ENCODE measurements at places on chromosomes 3 and 15.

DNA sequence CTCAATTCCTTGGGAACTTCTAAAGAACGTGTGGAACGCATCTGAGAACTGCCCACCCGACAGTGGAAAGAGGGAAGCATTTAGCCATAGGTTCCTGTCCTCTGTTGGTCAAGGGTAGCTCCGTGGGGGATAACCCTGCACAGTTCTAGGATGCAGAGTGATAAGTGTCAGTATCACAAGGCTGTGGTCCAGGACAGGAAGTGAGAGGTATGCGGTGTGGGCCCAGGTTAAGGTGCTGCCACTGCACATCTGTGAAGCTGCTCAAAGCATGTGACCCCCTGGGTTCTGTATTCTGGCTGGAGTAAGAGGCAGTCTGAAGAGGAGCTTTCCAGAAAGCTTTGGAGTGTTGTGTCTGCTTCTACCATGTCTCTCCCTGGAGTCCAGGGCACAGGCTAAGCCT, 51.7 kb upstream of the HES1 start:
- no peak for DNase-seq

DNA sequence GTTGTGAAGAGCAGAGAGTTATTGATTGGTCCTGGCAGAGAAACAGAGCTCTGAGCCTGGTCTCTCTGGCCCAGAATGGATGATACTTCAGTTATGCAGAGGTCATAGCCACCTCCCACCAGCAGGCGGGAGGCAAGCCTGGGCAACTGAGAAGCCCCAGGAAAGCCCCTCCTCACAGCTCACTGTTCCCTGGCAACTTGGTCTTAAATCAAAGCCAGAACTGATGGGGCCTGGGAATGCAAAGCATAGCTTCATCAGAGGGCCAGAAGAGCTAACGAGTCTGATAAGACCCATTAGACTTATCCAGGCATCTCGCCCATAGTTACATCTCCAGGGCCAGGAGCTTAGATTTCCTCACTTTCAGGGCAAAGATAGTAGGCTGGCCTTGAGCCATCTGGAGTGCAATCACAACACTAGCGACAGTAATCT, 5.5 kb upstream of the COLQ start:
- DNase-seq: no peak

DNA sequence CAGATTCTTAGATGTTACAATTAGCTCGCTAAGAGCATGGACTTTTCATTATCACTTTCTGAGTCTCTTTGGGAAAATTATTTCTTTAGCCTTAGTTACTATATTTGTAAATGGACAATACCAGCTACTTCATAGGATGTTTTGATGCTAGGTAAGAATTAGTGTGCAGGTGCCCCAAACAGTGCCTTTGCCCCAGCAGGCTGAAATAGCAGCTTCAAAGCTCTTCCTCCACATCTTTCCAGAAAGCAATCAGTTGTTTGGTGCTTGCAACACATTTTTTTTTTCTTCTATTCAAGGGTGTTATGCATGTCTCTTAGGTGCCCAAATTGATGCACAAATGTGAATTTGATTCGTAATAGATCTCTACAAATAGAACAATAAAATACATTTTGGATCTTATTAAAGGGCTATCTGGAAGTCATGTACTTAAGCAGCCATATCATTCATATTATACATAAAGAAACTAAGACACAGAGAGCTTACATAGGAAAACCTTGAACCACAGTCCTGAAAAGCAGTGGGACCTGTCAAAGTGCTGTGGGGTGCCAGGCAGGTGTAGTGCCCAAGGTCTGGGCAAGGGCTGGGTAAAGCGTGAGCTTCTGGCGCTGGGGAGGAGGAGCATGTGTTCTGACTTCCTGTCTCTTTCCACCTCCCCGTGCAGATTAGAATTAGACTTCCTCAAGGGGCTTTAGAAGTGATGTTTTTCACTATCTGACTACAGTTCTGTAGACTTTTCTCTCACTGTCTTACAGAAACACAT, 62.9 kb downstream of the FNDC3B start:
- peak; percentile 28 for DNase-seq

- DNase-seq: no peak
Measured at GRCh38 chr15:98873441-98874218, 134.0 kb downstream of the PGPEP1L start.

DNA sequence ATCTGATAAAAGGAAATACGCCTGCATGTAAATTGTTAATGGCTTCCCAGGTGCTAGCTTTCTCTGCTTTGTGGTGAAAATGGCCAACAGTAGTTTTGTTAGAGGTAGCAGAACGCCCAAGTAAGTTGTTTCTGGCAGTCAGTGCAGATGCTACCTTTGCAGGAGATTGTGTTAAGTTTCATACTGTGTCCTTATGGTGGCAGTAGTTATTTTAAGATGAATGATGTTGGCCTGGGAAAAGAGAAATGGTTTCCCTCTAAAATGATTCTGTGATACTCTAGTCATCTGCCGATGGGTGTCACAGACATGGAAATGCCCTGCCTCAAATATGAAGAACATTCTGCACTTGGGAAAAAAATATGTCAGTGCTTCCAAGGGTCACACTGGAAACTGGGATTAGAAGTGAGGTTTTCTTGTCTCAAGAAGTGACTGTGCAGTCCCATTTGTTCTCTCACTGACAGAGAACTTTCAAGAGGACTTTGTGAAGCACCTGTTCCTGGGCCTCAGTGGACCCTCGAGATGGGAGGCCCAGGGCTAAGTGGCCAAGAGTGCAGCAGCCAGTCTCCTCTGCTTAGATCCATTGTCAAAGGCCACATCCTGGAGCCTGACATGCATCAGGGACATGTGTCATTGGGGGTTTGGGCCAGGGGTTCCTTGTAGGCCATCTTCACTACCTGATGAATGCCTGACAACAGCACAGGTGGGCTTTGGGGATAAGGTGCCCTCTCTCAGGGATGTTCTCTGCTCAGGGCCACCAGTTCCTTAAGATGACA, 393.3 kb downstream of the CACNA2D3 start:
- no peak for DNase-seq

DNA sequence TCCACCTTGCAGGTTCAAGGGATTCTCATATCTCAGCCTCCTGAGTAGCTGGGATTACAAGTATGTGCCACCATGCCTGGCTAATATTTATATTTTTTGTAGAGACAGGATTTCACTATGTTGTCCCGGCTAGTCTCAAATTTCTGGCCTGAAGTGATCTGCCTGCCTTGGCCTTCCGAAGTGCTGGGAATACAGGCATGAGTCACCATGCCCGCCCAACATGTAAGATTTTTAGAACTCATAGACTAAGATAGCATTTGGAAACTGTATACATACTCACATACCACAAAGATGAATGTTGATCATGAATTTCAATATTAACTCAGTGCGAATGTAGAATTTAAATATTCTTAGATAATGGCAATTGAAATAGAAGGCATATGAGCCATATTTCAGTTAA, 718.9 kb downstream of the NLGN1 start:
- DNase-seq: no peak

DNA sequence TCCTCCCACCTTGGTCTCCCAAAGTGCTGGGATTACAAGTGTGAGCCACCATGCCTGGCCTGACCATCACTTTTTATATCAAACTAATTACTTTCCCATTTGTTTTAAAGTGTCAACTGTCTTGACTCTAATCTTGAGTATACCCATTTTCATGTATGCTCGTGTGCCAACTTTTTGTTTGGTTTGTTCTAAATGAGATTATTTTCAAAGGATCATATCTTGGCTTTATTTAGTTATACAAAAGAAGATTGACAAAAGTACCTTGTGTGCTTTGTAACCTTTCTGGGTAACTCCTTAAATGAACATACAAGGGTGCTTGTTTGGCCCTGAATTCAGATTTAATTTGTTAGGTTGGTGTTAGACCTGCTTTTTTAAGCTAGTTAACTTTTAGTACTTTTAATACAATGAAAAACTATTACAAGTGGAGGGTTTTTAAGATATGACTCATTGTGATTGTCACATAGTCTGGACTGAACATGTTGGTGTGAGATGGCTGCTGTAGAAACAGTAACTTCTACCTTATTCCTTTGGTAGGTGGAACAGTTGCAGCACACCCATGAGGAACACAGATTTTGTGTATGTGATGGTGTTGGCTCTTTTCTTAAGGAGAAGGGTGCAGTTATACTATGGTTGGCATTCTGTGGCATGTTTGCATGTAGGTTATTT, 10.7 kb downstream of the KIF23 start:
- DNase-seq: no peak

- no peak for DNase-seq
Measured at GRCh38 chr3:49238274-49239127, 38.5 kb downstream of the C3orf62 start.

- DNase-seq: no peak
Measured at GRCh38 chr3:131561511-131561910, 58.7 kb upstream of the MRPL3 start.

DNA sequence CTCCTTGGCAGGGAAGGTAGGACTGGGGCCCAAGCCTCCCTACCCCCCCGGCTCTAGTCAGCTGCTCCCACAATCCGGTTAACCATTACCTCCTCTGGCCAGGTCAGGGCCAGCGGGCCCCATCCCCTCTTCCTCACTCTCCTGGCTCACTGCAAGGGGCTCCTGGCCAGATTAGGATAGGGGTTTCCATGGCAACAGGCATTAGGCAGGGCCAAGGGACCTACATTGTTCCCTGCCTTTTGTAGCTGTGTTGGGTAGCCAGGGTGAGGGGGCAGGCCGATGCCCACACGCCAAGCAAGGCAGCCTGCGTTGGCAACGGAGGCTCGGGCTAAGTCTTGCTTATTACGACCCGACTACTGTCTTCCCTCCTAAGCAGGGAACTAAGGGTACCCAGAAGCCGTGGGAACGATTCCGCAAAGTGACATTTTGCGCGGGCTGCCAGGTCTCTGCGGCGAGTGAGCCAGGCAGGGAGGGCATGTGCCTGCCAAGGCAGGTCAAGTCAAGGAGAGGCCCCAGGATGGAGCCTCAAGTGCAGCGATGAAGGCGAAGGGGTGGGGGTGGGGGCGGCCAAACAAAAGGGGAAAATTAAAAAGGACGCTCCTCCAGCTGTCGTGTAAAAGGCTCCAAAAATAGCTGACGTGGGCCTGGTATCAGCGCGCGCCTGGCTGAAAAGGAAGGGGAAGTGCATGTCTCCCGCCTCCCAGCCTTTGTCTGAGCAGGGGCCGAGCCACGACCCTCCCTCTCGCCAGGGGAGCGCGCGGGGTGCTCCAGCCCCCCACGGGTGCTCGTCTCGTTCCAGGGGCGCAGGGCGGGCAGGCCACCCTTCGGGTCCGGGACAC, 919 bp downstream of the IDH2 start:
- peak; percentile 35 for DNase-seq

DNA sequence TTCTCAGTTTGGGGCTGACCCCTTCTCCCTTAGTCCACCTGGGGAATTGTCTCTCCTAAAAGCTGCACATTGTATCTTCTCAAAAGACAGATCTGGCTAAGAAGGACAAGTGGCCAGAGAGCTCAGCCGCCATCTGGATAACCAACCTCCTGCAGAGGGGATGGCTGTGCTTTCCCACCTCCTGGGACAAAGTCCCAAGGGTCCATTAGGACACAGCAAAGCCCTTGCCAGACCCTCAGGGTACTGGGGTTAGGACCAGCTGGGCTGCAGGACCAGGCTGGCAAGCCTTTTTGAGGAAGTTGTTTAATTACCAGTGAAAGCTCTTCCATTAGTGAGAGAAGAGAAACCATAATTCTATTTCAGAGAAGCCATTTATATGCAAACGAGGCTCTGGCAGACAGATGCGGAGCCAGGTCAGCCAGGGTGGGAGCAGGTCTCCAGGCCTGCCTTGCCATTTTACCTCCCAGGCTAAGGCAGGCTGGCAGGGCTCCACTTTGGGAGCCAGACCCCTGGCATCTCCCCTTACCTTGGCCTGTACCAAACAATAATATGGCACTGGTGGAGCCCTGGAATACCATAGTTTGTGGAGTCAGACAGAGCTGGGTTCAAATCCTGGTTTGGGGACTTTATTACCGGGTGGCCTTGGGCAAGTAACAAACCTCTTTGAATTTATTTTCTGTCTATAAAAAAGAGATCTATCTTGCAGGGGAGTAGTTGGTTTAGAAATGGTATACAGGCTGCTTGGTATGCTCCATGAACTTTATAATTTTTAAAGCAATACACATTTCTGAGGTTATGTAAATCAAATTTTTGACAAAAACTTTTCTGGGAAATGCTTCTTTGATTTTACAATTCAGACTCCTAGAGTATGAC, 17.9 kb downstream of the SHF start:
- DNase-seq: no peak

DNA sequence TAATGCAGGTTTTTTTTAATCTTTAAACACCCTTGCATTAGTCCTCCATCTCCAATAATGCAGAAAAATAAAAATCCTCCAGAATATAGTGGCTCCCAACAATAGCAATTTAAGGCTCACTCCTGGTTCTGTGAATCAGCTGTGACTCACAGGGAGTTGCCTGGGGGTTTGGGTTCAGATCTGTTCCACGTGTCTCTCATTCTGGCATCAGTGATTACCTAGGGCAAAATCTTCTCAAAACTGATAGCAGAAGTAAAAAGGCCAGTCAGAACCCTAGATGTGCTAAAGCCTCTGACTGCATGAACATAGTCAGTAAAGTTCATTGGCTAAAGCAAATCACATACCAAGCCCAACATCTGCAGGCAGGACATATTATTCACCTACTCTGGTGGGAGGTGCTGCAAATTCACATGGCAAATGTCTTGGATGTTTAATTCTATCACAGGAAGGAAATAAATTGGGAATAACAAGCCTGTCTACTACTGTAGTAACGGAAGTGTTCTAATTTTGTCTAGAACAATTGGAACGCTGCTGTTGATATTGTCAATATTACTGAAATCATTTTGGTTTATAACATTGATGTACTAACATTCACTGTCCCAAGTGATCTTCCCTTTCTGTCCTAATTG, 364.1 kb upstream of the CNTN4 start:
- DNase-seq: no peak

DNA sequence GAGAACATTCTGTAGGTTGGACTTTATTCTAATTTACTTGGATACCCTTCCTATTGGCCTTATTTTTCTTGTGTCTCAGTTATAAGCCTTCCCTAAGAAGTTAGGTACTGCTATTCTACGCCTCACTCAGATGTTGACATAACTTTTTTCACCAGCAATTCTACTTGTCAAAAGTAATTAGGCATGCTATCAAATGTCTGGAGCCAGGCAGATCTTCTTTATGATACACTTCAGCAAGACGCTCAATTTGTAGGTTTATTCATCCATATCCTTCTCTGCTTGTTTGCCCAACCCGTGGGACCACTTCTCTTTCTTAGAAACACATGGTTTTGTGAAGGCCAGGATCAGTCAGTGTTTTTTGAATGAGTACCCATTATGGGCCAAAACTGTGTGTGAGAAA, 36.2 kb upstream of the COL8A1 start:
- no peak for DNase-seq

DNA sequence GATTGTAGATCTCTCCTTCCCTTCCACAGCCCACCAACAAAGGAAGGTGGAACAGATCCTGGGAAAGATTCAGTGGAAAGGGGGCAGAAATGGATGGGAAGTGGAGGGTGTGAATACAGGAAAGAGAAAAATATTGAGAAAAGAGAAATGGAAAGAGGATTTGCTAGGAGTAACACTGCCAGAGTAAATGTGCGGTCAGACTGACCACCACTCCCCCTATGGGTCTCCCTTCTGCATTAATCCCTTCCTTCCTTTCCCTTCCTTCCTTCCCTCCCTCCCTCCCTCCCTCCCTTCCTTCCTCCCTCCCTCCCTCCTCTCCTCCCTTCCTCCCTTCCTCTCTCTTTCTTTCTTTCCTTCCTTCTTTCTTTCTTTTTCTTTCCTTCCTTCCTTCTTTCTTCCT, 12.0 kb upstream of the COMMD2 start:
- DNase-seq: no peak

Data from stimulated activated CD4-positive, alpha-beta T cell treated with anti-CD3 and anti-CD28 coated beads, Interleukin-4, amount 100 ng/mL, for 24 hours (primary cell).